ENCODE measurements at places on chromosomes 1 and 21.

GRCh38 chr1:219875860-219876259 lies 52.5 kb downstream of the SLC30A10 start:
- DNase-seq = no peak

GRCh38 chr1:1614204-1614953 lies 921 bp upstream of the MIB2 start:
- no peak for DNase-seq

- DNase-seq = no peak
Observed at GRCh38 chr1:44532567-44532944, 127.5 kb downstream of the RNF220 start.

DNA sequence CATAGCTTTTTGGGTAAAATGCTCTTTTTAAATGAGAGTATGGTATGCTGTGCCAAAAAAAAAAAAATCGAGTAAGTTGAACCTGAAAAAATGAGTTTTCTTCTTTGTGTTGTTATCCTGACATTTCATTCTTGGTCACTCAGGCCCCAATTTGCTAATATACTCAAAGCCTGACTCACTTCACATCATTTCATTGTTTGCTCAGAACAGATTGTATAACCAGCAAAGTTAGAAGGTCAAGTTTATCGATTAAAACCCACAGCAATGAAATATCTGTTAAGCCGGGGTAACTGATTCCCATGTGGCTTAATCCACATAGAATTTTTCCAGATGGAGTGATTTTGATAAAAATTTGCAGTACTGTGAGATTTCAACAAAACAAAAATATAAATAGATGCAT lies 363.7 kb downstream of the NEGR1 start:
- no peak for DNase-seq

- DNase-seq = no peak
Observed at GRCh38 chr1:157288492-157288891, 150.3 kb upstream of the ETV3 start.

- DNase-seq = no peak
Observed at GRCh38 chr1:91856996-91857395, 29.0 kb downstream of the TGFBR3 start.

DNA sequence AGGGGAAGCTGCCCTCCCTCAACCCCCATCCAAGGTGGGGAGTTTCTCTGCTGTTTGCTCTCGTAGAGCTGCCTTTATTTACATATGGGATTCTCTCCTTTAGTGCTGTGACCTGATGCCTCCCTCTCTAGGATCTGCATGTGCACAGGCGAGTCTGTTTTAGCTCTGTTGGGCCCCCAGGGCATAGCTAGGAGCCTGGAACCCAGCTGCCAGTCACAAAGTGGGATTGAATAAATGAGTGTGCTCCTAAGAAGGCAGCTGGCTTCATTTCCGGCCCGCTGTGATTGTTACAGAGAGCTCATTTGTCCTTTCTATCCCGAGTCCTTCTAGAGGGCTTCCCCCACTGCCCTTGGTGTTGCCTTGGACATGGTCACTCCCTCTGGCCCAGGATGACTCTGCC lies 176.6 kb downstream of the GRIK3 start:
- no peak for DNase-seq

- DNase-seq = no peak
Observed at GRCh38 chr1:162040657-162041056, 17.0 kb upstream of the OLFML2B start.

- DNase-seq = no peak
Observed at GRCh38 chr1:61474269-61474817, 250.6 kb downstream of the TM2D1 start.

DNA sequence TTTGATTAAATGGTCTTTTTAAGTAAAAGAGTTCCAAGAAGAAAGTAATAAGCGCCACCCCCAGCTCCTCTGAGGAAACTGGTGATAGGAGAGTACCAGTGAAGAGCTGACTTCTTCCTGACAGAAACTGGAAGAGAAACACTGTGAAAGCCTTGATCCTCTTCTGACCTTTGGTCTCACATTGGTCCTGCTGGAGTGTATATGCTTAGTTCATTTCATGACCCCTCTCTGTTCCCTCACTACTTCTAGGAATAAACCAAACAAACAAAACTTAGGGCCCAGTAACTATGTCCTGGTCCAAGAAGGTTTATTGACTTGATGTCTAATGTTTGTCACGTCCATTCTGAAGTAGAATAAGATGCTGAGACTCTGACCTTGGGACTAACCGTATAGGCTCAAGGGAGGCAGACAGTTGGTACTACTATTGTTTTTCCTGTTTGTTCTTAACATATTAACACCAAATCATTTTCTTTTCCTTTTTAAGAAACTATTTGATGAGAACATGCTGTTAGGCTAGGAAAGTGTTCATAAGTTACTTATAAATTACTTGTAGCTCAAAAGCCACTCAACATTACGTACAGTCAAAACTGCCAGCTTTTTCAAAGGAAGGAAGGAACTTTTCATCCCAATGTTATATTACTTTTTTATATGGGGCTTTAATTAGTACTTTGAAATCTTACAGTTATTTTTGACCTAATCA lies 57.9 kb downstream of the MIER1 start:
- no peak for DNase-seq

Data from cerebellar nuclear complex (tissue), 1 donor.